ENCODE measurements at places on chromosomes 16 and 17. TPM values are rescaled to one million over a fixed set of nuclear protein-coding genes. Genes with fewer than 3 reads are reported as not detected.

- H3K36me3 ChIP-seq, result peaks cover 8% of the 10 kb centered on the region
- H3K4me1 ChIP-seq, result no peaks in the 10 kb centered on the region
- no peaks in the 10 kb centered on the region for H3K27me3 ChIP-seq
- no peak overlapping the region for H3K4me3 ChIP-seq
These were observed 86.2 kb downstream of the ITFG1 start for GRCh38 chr16:47374629-47375028.

DNA sequence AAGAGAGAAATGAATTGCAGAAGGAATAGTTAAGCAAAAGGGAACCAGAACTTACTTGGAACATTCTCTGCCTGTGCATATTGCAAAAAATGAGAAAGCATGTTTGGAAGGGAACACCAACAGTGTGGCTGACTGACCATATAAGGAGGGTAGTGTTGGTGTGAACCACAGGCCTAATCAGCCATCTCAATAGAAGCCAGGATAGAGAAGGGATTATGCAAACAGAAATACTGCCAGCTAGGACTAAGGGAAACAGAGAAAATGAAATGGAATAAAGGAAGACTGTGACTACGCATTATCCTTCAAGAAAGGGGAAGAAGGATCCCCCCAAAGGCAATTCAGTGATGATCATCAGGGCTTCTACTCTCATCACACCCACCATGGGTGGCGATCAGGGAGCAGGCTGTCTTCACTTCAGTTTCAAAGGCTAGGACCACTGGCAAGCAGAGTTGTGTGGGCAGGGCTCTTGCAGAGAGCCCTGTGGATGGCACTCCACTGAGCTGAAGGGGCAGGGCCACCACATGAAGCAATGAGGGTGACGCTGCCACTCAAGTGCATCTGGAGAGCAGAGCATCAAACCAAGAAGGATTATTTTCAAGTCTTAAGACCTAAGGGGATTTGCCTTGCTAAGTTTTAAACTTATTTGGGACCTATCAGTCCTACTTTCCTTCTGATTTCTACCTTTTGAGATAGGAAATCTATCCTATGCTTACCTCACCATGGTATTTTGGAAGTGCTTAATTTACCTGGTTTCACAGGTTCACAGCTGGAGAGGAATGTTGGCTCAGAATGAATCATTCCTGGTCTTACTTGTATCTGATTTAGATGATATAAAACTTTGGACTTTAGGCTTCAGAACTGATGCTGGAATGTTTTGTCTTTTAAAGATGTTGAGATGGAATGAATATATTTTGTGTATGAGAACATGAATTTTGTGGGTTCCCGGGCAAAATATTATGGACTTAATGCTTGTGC is 140.5 kb downstream of the SSH2 start:
- peaks cover 22% of the 10 kb centered on the region for H3K36me3 ChIP-seq
- H3K4me3 ChIP-seq, result no peak overlapping the region
- DNase-seq, result no peak
- H3K27me3 ChIP-seq, result no peaks in the 10 kb centered on the region
- peaks cover 22% of the 10 kb centered on the region for H3K4me1 ChIP-seq
- H3K27ac ChIP-seq, result peak overlapping the region; percentile 4

CCL8 gene
- total RNA-seq, result not detected

ZFHX3 gene
- total RNA-seq, result 40.1 TPM

Measured in neural crest cell (in vitro differentiated cells).